AG20443 (cell line): ENCODE measurements at places on chromosomes 7 and 10.

GRCh38 chr7:1113548-1113885 is 25.6 kb downstream of the GPER1 start:
- DNase-seq, result no peak

DNA sequence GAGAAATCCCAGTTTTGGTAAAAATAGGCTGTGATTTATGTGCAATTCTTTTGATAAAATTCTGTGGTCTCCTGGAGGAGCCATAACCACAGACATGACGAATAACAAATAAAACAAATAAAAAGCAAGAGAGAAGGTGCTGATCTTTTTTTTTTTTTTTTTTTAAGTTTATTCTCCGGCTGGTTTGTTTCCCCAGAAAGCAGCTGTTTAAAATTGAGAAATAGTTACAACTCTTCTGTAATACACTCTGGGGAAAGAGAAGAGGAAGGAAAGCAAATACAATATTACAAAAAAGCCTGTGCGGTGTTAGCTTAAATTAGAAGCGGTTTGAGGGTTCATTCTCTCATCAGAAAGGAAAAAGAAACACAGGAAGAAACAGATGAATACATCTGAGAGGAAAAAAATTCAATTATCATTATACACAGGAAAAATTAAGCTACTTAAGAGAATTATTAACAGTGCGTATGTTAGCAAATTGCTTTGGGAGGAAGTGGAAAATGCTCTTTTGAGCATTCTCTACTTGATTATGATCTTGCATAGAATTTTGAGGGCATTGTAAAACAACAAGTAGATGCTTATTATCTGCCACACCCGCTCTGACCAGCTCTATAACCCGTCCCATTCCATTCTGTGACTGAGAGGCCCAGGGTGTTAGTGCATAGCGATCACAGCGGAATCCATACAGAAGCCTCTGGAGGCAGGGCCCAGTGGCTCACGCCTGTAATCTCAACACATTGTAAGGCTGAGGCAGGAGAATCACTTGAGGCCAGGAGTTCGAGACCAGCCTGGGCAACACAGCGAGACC is 40.6 kb upstream of the WAC start:
- DNase-seq, result no peak

- no peak for DNase-seq
These were observed 1.3 kb downstream of the SH2B2 start for GRCh38 chr7:102287981-102288278.

- DNase-seq, result peak; percentile 32
These were observed 455.0 kb downstream of the CCSER2 start for GRCh38 chr10:84783386-84783785.

GRCh38 chr7:84372155-84372621 is 177.6 kb upstream of the SEMA3A start:
- peak; percentile 56 for DNase-seq

DNA sequence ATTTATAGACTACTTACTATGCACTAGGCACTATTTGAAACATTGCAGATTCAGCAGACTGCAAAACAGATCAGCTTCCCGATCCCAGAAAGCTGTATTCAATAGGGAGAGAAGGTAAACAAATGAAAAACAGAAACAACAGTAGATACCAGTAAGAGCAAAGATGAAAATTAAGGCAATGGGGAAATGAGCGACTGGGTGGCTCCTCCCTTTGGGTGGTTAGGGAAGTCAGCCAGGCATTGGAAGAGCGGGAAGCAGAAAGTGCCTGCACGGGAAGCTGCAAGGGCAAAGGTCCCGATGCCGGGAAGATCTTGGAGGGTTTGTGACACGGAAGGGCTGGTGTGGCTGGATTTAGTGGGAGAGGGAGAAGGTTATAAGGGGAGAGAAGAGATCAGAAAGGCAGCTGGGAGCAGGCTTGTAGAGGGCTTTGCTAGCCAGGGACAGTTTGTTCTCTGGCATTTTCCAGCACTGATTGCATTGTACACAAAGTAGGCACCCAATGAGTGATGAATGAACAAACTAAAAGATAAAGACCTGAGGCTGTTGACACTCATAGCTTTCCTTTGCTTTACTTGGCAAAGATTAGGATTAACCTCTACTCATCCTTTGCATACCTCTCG is 67.8 kb downstream of the NAMPT start:
- peak; percentile 65 for DNase-seq

DNA sequence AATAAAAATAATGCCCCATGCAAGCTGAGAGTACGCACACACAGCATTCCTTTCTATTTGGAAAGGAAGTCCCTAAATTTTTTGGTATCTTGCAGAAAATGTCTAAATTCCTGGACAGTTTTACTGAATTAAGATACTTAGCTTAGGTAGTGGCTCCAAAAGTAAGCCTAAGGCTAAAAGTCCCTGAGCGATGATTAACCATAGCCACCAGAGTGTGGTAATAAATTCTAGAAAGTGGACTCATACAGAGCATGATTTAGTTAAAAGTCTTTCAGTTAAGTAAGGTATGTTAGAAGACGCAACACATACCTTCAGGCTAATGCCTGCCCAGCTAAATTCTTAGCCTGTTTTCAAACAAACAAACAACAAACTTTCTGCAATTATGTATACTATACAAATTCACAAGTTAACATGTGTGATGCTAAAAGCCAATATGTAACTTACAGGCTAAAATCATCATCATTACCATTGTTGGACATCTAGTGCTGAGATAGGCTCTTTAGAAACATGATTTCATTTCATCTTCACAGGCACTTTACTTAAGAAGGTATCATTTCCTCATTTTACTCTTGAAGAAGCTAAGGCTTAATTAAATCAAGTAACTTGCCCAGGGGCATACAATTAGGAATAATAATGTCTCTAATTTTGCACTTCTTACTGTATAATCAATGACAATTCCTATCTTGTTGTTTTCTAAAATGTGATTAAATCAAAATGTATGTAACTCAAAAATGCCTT is 261.4 kb upstream of the YAE1 start:
- DNase-seq, result no peak

DNA sequence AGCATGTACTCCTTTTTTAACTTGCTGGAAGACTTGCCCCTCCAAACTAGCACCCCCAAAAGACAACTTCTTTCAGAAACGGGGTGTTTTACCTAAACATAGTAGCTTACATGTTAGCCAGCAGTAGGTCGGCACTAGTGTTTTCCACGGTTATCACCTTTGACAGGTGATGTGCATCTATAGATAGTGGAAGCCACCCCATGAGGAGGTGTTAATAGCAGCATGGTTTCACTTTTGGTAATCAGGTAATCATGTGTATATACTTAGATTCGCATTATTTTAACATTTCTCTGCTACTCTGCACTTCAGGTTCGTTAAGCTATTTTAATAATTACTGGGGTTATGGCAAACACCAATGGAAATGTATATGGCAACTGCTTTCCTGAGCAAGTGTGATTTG is 17.6 kb downstream of the SRI start:
- DNase-seq, result no peak

DNA sequence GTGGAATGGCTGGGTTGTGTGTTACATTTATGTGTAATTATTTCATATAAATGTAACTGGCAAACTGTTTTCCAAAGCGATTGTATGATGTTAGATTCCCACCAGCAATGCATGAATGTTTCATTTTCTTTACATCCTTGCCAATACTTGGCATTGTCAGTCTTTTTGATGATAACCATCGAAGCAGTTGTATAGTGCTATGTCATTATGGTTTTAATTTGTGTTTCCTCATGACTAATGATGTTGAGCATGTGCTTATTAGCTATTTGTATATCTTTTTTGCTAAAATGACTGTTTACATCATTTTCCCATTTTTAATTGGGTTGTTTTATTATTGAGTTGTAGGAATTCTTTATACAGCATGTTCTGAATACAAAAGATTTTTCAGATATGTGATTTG is 22.3 kb downstream of the AHCYL2 start:
- DNase-seq, result no peak

DNA sequence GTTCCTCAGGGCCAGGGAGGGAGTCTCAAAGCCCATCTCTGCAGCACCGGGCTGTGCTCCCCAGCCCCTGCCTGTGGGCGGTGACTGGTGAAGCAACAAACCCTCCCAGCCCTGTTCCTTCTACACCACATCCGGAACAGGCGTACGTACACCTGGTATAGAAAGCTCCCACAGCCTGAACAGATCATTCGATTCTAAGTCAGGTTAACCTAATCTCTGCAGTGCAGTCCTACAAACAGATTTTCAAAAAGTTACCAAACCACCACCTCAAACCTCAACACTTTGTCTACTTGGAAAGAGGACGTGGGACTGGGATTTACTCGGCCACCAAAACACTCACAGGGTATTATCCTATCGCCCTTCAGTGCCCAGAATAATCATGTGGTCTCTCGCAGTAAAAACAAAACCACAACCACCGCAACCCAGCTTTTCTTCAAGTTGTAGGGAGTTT is 238.4 kb downstream of the DIP2C start:
- no peak for DNase-seq

DNA sequence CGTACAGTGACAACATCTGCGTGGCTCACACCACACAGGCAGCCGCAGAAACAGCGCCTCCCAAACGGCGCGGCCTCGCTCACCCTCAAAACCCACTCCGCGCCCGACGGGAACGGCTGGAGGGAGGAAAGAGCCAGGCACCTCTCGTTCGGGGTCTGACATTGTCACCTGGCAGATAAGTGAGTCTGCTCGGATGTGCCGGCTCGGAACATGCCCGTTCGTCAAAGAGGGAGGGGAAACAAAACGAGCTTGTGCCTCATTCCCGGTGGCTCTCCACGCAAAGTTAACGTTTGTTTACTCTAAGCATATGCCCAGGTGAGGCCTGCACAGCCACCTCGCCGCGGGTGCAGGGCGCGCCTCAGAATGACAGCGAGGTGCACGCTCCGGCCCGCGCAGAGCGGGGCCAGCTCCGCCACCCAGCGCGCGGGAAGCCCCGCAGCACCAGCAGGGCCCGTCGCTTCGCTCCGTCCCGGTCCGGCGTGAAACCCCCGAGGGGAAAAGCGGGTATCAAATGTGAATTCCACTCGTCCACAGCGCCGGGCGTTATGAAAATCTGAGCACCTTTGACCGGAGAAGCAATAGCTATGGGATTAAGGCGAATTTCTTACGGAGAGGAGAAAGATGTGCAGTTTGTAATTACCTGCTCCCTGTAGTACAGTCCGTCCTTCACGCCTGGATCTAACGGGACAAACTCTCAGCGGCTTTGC is 13.1 kb downstream of the CNPY1 start:
- peak; percentile 40 for DNase-seq

- no peak for DNase-seq
These were observed 47.5 kb downstream of the RELN start for GRCh38 chr7:103941976-103942375.

GRCh38 chr7:39461263-39461820 is 104.9 kb upstream of the YAE1 start:
- no peak for DNase-seq

DNA sequence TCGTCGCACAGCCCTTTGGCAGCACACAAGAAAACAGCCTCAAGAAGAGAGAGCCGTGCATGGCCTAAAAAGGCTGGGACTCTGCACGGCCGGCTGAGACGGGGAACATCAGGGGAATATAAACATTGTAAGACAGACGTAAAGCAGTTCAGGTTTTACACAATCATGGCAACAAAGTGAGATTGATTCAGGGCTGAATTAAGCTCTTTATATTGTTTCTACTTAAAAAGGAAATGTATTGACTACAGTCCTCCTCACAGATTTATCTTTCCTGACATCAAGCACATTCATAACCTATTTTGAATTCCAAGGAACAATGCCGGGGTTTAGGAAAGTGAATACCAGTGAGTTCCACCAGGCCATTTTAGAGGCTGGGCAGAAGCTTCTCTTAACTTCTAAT is 25.2 kb downstream of the SORBS1 start:
- no peak for DNase-seq

- no peak for DNase-seq
These were observed 290.6 kb upstream of the SMIM30 start for GRCh38 chr7:113408999-113409398.

- DNase-seq, result no peak
These were observed 666 bp downstream of the SMKR1 start for GRCh38 chr7:129502708-129503685.

- no peak for DNase-seq
These were observed 237.3 kb upstream of the KLF14 start for GRCh38 chr7:130971297-130971696.

- DNase-seq, result no peak
These were observed 220.7 kb downstream of the ADK start for GRCh38 chr10:74371696-74372095.

GRCh38 chr10:98621630-98622029 is 174.9 kb upstream of the HPS1 start:
- no peak for DNase-seq

- DNase-seq, result no peak
These were observed 307.4 kb downstream of the WDR37 start for GRCh38 chr10:1363446-1364121.

DNA sequence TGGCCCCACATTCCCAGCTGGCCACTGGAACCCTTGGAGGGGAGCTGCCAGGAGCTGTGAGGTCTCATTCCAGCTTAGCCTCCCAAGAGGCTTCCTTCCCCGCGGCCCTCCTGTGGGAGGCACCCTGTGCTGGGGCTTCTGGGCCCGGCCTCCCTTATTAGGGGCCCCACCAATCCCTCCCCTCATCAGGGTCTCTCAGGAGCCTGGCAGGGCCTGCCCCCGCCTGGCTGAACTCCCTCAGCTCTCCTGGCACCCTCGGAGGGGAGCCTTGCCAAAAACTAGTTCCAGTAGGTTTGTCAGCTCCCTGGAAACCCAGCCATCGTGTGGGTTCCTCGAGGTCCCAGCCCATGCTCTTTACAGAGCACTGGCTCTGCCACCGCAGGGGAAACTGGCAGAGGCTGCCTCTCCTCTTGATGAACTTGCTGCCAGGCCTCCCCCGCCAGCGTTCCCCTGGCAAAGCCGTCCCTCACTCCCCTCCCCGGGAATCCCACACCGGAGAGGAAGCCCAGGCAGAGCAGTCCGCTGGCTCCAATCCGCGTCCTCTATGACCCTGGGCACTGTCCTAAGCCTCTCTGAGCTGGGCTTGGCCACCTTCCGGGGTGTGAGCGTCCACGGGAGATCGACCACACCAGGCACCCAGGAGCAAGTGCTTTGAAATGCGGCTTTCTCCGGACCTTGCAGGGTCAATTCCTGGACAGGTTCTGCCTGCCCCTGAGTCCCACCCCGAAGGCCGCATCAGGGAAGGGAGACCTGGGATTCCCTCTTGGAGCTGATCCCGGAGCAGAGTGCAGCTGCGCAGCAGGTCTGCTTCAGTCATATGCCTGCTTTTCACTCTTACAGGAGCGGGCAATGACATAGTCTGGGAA is 139.8 kb downstream of the ARHGAP22 start:
- no peak for DNase-seq

DNA sequence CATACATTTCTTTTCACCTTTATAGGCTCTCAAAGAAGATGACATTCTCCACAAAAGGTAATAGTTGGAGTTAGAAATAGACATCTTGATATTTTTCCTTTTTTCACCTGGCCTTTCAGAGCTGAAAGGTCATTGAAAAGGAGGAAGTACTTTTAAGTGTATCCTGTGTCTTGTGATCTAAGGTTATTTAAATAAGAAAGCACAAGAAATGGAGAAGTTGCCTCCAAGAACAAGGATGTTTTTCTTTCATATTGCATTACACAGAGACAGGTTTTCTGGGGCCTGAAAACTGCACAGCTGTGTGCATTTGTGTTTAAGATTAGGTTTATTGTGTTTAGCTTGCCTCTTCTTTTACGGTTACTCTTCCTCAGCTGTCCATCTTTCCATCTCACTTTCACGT is 103.4 kb upstream of the SEMA3D start:
- no peak for DNase-seq

GRCh38 chr7:128448751-128449302 is 6.9 kb upstream of the HILPDA start:
- no peak for DNase-seq
